H1 (cell line): ENCODE measurements at places on chromosomes 5 and 9. TPM values are rescaled to one million over a fixed set of nuclear protein-coding genes. Genes with fewer than 3 reads are reported as not detected.

GRCh38 chr5:95784514-95785302, 37.8 kb downstream of the GLRX start:
- no peak overlapping the region for H3K27ac ChIP-seq
- DNase-seq: no peak
- H3K4me3 ChIP-seq: no peak overlapping the region
- no peaks in the 10 kb centered on the region for H3K36me3 ChIP-seq
- no peaks in the 10 kb centered on the region for H3K4me1 ChIP-seq

Gene TAS2R1
- total RNA-seq: not detected in 2 replicates

Gene PCDHGB1
- total RNA-seq: 2.8 and 3.9 TPM in 2 replicates

DNA sequence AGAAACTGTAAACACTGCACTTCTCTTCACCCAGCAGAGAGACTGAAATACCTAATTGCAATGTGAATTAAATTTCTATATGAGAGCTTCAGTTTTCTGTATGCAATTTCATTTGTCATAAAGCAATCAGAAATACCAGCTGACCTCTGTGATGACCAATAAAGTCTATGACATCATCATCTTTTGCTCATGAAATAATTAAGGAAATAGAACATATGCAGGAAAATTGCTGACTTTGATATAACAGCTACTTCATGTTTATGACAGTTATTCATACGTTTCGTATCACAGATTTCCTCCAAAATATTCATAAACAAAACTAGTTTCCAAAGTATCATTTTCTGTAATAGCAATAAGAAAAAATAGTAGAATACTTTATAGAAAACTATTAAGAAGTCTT, 652.3 kb downstream of the SLCO4C1 start:
- H3K27ac ChIP-seq: no peak overlapping the region
- no peak for DNase-seq
- H3K4me3 ChIP-seq: no peak overlapping the region

Gene IFNE
- total RNA-seq: not detected in 2 replicates

Gene GCNT4
- total RNA-seq: 14.4 and 14.5 TPM in 2 replicates

- no peak overlapping the region for H3K4me3 ChIP-seq
- H3K36me3 ChIP-seq: no peaks in the 10 kb centered on the region
- no peak overlapping the region for H3K27ac ChIP-seq
- H3K4me1 ChIP-seq: peaks cover 5% of the 10 kb centered on the region
- H3K27me3 ChIP-seq: no peaks in the 10 kb centered on the region
- peak; percentile 83 for DNase-seq
Measured at GRCh38 chr9:135474915-135475314, 4.7 kb upstream of the PPP1R26 start.

DNA sequence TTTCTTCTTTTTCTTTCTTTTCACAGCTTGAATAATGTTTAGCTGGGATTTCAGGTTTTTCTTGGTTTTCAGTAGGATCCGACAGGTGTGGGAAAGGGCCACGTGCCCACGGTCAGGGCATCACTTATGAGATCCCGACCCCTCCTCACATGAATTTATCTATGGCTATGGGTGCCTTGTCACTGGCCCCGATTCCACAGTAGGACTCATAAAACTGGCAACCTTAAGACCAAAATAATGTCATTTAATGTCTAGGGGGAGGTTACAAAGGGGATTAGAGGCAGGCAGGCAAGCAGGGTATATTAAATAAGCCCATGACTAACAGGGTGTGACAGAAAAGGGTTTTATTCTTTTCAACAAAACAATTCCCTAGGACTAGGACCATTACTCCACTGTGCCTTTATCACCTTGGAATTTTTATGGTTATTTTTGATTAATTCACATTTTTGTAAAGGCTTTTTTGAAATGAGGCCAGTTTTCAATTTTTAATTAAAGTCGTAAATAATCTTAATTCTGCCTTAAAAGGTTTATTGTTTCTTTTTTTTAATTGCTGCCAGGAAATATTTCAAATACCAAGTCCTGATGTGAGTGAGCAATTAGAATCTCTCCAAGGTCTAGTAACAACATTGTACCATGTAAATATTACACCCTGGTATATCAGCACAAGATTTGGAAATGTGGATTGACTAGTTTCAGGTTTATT, 370.4 kb downstream of the GLIS3 start:
- H3K4me1 ChIP-seq: no peaks in the 10 kb centered on the region
- DNase-seq: no peak
- no peaks in the 10 kb centered on the region for H3K27me3 ChIP-seq

DNA sequence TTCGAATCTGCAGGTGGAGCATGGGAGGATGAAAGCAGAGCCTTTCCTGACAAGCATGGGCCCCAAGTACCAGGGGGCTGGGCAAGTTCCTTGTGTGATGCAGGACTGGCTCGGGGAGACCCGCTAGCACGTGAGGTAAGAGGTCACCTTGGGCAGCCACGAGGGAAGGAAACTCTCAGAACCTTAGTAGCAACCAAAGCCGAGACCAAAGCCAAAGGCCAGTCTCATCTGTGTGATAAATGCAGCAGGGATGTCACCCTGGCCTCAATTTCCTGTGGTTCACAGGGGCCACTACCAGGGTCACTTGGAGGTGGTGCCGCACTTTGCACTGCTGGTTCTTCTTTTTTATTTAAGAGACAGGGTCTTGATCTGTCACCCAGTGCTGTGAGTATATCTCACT, 39.5 kb downstream of the PRRT1B start:
- no peaks in the 10 kb centered on the region for H3K4me1 ChIP-seq
- DNase-seq: no peak
- H3K4me3 ChIP-seq: no peak overlapping the region
- H3K27ac ChIP-seq: no peak overlapping the region
